ENCODE measurements at places on chromosomes 5 and 9.

- DNase-seq = no peak
Measured at GRCh38 chr5:124453221-124454051, 293.0 kb downstream of the ZNF608 start.

- DNase-seq = no peak
Measured at GRCh38 chr5:151030056-151030336, 9.6 kb downstream of the GPX3 start.

- DNase-seq = no peak
Measured at GRCh38 chr5:80097451-80097850, 62.3 kb downstream of the THBS4 start.

- DNase-seq = no peak
Measured at GRCh38 chr5:119275146-119275545, 80.7 kb upstream of the TNFAIP8 start.

DNA sequence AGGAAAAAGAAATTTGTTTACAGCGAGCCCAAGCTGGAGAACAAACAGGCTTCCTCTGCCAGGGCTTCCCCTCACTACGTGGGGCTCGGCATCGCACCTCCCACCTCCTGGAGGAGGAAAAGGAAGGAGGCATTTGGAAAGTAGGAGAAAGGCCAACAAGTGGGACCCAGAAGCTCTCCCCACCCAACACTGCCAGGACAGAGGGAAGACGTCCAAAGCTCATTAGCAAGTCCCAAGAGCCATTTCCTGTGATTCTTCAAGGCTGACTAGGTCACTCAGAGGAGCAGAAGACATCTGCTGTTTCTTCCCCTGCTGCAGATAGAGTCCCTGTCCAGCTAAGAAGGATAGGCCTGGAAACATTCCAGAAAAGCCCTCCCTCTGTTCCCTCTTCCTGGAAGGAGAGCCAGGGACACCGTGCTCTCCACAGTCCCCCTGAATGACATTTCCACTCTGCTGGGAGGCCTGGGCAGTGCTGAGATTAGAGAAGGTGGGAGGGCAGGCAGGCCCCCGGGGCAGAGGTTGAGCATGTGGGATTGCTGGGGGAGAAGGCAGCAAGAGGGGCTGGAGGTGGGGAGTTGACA lies 57.0 kb upstream of the NEURL1B start:
- DNase-seq = no peak

DNA sequence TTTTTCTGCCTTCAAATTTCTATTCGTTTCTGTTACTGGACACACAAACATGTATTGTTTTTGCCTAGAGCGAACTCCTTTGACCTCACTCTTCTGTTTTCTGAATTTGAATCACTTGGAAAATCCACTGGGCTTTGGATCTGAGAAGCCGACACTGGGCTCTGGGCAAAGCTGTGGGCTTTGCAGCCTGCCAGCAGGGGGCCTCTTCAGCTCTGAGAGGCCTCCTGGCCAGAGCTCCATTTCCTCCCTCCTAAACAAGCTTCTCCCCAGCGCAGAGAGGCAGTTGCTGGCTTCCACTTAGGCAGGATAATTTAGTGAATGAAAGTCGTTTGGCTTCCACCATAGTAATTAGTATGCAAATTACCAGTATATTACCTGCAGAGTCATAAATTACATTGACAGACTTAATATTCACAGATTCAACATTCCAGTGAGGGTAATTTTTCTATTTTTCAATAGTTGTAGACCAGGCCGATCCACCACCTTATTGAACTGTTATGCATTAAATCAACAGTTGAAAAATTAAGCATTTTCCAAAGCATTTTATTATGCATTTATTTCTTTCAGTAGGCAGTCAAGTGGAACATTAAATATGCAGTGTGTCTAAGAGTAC lies 104.0 kb upstream of the ZNF366 start:
- DNase-seq = no peak

DNA sequence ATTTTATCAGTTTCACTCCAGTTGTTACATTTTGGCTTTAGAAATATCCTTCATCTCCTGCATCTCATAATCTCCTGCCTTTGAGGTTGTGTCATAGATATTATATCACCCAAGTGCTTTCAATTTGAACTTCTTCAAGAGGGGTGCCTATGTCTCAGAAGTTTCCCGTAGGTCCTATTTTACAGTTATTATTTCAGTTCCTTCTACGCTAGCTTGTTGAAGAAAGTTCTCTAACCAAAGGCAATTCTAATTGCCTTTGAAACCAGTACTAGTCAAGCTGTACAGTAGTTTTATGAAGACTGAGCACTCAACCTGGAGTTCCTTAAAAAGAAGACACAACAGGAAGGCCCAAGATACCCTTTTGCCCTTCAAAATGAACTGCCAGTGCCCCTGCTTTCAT lies 116.4 kb downstream of the ZCCHC7 start:
- no peak for DNase-seq

GRCh38 chr9:88950341-88951154 lies 40.7 kb upstream of the S1PR3 start:
- DNase-seq = no peak
